ENCODE measurements at places on chromosomes 2 and 18.

DNA sequence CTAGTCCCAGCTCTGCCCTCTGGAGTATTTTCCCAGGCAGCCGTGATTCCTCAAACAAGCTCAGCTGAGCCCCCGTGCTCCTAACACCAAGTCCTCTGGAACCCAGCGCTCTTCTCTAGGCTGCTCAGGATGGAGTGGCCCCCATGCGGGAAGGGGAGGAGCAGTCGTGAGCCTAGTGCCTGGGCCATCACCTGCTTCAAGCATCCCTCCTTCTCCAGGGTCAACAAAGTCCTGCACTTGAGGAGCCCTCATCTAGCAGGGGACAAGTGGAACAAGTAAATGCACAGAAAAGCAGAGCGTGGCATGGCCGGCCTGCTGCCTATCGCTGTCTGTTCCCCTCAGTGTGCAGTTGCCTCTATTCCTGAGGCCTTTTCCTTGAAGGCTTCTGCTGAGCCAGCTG, 168.6 kb downstream of the INHBB start:
- DNase-seq: no peak

DNA sequence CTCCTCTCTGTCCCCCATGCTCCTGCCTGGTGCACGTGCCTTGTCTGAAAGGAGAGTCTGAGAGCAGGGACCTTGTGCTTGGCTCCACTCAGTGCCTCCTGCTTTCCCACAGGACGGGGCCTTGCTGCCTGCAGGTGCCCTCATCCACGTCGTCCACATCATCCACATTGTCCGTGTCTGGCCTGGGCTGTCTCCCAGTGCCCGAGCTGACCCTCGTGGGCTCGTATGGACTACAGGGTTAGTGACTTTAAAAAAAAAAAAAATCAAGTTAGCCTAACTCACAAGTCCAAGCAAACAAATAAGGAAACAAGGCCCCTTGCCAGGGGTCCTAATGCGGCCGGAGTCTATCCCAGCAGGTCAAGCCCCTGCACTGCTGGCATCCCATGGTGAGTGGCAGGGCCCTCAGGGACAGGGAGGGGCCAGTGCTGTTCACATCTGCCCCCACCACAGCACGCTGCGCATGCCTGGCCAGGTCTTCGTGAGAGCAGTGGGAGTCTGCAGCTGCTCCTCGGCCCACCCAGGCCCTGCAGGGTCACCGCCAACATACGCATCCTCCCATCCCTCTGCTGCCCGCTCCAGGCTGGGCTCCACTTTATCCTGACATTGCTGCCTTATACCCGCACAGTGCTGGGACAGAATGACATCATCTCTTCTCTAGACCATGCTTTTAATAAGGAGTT, 232.6 kb downstream of the NDUFA10 start:
- no peak for DNase-seq

GRCh38 chr18:45619062-45619825, 4.0 kb downstream of the SLC14A2 start:
- DNase-seq: no peak

GRCh38 chr2:210421916-210422315, 54.6 kb downstream of the LANCL1 start:
- DNase-seq: no peak

- DNase-seq: no peak
Observed at GRCh38 chr2:9252002-9252357, 45.4 kb downstream of the ASAP2 start.

- DNase-seq: no peak
Observed at GRCh38 chr18:59539108-59539507, 158.1 kb downstream of the CCBE1 start.

GRCh38 chr2:236685979-236686520, 116.4 kb downstream of the ACKR3 start:
- DNase-seq: no peak

- DNase-seq: no peak
Observed at GRCh38 chr2:219500135-219500534, 1.4 kb downstream of the GMPPA start.

GRCh38 chr2:24763843-24764242, 29.3 kb downstream of the PTRHD1 start:
- DNase-seq: no peak

GRCh38 chr2:235654103-235654813, 160.4 kb downstream of the AGAP1 start:
- DNase-seq: no peak

GRCh38 chr2:146374505-146374904, 1470.3 kb upstream of the ACVR2A start:
- DNase-seq: no peak

GRCh38 chr2:158191076-158191895, 89.6 kb downstream of the UPP2 start:
- DNase-seq: no peak

- DNase-seq: no peak
Observed at GRCh38 chr2:120382541-120383144, 36.7 kb downstream of the INHBB start.

DNA sequence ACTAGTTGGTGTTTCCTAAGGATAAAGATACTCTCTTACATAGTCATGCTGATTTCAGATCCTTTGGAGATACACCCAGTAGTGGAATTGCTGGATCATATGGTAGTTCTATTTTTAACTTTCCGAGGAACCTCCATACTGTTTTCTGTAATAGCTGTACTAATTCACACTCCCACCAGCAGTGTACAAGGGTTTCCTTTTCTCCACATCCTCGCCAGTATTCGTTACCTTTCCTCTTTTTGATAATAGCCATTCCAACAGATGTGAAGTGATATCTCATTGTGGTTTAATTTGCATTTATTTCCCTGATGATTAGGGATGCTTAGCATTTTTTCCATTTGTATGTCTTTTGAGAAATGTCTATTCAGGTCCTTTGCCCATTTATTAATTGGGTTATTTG, 34.0 kb downstream of the ACTR2 start:
- DNase-seq: no peak

DNA sequence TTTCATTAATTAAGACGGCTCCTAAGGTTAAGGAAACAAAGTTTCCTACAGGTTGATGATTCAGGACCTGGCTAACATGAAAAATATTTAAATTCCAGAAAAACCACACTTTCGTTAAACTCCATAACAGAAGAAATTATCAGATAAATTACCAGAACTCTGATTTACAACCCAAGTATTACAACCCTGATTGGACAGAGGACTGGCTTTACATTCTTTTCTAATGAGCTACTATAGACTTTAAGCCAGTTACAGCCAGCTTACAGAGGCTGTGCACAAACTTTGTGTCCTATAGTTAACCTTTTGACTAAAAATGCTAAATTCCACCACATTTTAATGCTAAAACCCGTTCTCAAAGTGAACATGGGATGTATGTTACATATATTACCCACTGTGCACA, 458.6 kb downstream of the KCNJ3 start:
- DNase-seq: no peak

Measured in GDM1 (cell line).